ENCODE measurements at places on chromosomes 1 and 21. TPM values are rescaled to one million over a fixed set of nuclear protein-coding genes. Genes with fewer than 3 reads are reported as not detected.
A peak's percentile ranks its signal among the peaks of the same experiment; 100 is the strongest.

- H3K27ac ChIP-seq = no peak overlapping the region
- peaks cover 22% of the 10 kb centered on the region for H3K27me3 ChIP-seq
- peak; percentile 33 for DNase-seq
- peaks cover 2% of the 10 kb centered on the region for H3K4me1 ChIP-seq
Measured at GRCh38 chr1:46166521-46167462, 8.1 kb upstream of the TSPAN1 start.

DNA sequence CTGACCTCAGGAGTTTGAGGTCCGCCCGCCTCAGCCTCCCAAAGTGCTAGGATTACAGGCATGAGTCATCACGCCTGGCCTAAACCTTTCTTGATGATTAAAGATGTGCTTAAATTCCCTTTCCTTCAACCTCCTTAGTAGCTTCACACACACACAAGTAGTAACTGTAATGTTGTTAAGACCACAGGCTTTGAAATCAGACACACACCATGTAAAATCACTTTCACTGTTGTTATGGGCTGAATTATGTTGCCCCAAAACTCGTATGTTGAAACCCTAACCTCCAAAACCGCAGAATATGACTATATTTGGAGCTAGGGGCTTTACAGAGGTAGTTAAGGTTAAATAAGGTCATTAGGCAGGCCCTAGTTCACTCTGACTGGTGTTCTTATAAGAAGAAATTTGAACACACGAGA is 180.2 kb downstream of the NR5A2 start:
- H3K27me3 ChIP-seq = no peaks in the 10 kb centered on the region
- H3K4me3 ChIP-seq = no peak overlapping the region
- DNase-seq = no peak
- no peak overlapping the region for H3K27ac ChIP-seq
- H3K4me1 ChIP-seq = no peaks in the 10 kb centered on the region

DNA sequence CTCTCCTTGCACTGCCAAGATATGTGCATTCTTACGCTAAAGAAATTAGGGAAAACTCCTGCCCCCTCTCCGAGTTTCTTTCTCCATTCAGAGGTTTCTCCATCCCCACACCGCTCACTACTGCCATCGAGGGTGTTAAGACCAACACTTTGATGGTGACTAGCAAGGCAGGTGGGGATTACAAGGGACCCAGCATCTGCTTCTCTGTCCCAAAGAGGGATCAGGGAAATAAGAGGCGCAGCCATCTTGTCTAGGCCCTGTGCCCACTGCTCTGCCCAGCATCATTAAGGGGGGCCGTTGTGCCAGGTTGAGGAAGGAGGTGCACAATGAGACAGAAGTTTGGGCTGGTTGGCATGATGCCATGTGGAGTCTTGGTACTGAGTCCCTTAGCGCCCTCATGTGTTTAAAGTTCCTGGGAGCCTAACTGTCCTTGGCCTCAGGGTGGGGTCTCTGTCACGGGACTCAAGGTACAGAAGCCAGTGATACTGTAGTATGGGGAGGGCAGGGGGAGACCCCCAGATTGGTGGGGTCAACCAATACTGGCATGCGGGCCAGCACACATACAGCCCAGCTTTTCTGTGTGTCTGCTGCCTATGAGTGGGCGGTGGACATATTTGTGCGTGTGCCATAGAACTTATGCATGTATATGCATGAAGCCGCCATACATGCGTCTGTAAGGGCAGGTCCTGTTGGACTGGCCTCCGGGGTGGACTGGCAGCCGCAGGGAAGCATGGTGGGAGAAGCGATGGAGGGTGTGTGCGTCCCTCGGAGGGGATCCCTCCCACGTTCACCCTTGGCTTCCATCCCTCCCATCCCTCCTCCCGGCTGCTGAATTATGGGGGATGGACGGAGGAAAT is 5.5 kb downstream of the EFNA3 start:
- H3K4me1 ChIP-seq = peaks cover 20% of the 10 kb centered on the region
- no peak for DNase-seq
- H3K36me3 ChIP-seq = no peaks in the 10 kb centered on the region
- H3K27ac ChIP-seq = no peak overlapping the region

DNA sequence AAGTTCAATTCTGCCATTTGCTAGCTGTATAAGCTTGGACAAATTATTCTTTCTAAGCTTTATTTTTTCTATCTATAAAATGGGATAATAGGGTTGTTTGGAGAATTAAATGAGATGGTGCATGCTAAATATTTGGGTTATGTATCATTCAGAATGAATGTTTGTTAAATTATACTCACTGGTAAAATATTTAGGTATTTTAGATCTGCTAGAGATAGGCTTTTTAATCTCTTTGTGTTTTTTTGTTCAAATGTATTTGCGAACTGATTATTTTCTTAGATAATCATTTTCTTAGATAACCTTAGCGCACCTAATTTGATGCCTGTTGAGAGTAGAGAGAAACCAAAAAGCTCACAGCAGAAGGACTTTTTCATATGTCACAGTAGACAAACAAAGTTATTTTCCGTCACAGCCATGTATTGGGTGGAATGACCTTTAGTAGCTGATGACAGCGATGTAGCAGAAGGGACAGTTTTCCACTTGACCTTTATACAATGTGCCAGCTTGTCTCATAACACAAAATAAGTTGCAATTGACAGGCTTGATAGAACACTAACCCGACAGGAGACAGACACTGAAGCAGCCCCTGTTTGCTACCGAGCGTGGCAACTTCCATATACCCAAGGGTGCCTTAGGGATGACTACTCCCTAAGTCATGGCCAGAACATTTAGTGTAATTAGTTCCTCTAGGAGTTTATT is 93.0 kb downstream of the DISC1 start:
- no peak for DNase-seq
- no peaks in the 10 kb centered on the region for H3K27me3 ChIP-seq
- H3K27ac ChIP-seq = no peak overlapping the region
- no peak overlapping the region for H3K4me3 ChIP-seq

DNA sequence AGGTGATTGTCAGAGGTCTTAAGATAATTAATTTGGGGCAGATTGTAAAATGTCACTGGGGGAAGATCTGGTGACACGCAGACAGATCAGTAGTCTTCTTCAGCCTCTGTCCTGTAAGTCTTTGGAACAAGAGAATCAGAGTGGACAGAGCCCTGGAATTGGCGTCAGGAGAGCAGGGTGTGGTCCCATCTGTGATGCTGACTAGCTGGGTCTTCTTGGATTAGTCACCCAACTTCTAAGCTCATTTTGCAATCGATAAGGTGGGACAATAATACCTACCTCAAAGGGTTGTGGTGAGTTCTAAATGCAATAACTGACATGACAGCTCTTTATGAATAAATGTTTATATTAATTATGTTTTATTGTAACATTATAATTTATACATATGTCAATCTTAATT is 4.8 kb downstream of the FASLG start:
- no peaks in the 10 kb centered on the region for H3K27me3 ChIP-seq
- no peaks in the 10 kb centered on the region for H3K36me3 ChIP-seq
- no peaks in the 10 kb centered on the region for H3K4me1 ChIP-seq
- no peak overlapping the region for H3K27ac ChIP-seq
- no peak overlapping the region for H3K4me3 ChIP-seq

GRCh38 chr1:13760921-13761320 is 60.9 kb downstream of the PRDM2 start:
- H3K4me3 ChIP-seq = no peak overlapping the region
- DNase-seq = peak; percentile 53
- peaks cover 46% of the 10 kb centered on the region for H3K4me1 ChIP-seq

DNA sequence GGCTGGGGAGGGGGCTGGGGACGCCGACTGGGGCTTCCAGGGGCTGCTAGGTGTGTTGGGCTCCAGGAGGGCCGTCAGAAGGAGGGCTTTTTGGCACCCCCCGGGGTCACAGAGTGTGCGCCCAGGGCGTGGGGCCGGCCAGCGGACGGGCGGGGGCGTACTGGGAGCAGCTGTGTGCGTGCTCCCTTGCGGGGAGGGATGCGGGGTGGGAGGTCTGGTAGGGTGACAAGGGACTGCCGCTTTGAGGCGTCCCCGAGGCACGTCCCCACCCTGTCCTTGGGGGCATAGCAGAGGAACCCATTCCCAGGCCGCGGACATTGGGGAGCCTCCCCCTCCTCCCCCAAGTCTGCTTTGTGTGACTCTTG is 1.1 kb downstream of the FOXO6 start:
- H3K27me3 ChIP-seq = peaks cover 66% of the 10 kb centered on the region
- H3K4me1 ChIP-seq = peaks cover 50% of the 10 kb centered on the region
- H3K36me3 ChIP-seq = no peaks in the 10 kb centered on the region
- peak overlapping the region; percentile 81 for H3K4me3 ChIP-seq
- DNase-seq = no peak

DNA sequence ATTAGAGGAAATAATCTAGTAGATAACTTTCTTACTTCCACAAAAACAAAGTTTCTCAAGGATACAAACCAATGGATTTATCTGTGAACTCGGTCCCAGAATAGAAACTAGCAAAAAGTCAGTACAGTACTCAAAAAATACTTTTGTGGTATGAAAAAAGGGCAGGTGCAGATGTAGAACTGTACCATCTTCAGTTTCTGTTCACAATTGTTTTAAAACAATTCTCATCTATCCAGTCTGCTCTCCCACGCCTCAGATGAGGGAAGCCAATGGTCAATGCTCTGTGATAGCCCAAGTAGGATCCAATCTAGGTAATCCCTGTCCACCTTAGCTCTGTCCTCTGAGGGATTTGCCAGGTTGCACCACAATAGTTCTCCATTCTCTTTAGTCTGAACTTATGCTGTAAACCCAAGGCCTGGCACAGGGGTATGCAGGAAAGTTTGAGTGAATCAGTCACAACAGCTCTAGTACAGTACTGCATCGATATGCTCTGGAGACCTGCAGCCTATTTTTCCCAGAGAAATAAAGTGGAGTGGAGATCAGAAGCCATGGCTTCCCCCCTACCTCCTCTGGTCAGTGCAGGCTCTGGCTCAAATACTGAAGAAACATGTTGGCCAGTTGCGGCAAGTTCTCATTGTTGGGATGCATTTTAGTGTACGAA is 1.4 kb downstream of the KTI12 start:
- H3K4me1 ChIP-seq = peaks cover 10% of the 10 kb centered on the region
- H3K27me3 ChIP-seq = no peaks in the 10 kb centered on the region
- H3K27ac ChIP-seq = no peak overlapping the region
- peak overlapping the region; percentile 90 for H3K4me3 ChIP-seq
- no peaks in the 10 kb centered on the region for H3K36me3 ChIP-seq

- no peak overlapping the region for H3K27ac ChIP-seq
- no peaks in the 10 kb centered on the region for H3K4me1 ChIP-seq
- peak; percentile 71 for DNase-seq
- no peaks in the 10 kb centered on the region for H3K27me3 ChIP-seq
- no peak overlapping the region for H3K4me3 ChIP-seq
Measured at GRCh38 chr1:15876357-15877055, 29.0 kb downstream of the SPEN start.

DNA sequence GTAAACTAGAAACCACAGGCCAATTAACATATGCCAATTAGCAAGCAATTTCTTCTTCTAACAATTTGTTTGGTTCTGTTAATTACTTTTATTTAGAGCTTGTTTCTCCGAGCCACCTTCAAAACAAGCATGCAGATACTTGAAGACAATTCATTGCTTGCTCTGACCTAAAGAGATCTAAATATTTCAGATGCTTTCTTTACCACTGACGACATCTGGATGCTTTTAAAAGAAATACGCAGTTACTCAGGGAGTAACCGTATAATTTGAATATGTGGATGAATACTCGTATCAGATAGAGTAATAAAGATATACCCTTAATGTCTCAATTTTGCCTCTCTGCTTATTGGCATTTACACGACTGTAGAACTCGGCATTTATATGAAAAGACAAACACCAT is 390.0 kb downstream of the DISC1 start:
- DNase-seq = no peak
- H3K4me3 ChIP-seq = no peak overlapping the region
- H3K4me1 ChIP-seq = no peaks in the 10 kb centered on the region
- no peaks in the 10 kb centered on the region for H3K27me3 ChIP-seq

- H3K36me3 ChIP-seq = no peaks in the 10 kb centered on the region
- H3K27me3 ChIP-seq = no peaks in the 10 kb centered on the region
- no peak overlapping the region for H3K4me3 ChIP-seq
- peaks cover 5% of the 10 kb centered on the region for H3K4me1 ChIP-seq
Measured at GRCh38 chr1:74629283-74629682, 44.3 kb downstream of the ERICH3 start.

DNA sequence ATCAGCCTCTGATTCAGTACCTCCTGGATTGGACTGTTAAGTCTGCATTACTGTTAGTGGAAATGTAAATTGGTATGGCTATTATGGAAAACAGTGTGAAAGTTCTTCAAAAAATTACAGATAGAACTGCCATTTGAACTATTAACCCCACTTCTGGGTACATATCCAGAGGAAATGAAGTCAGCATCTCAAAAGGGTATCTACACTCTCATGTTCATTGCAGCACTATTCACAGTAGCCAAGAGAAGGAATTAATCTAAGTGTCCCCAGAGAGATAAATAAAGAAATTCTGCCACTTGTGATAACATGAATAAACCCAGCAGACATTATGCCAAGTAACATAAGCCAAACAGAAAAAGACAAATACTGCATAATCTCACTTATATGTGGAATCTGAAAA is 676.0 kb downstream of the PLA2G4A start:
- no peak for DNase-seq
- no peak overlapping the region for H3K4me3 ChIP-seq
- no peak overlapping the region for H3K27ac ChIP-seq
- no peaks in the 10 kb centered on the region for H3K36me3 ChIP-seq

GRCh38 chr1:201982082-201982622 is 296 bp upstream of the RNPEP start:
- peak overlapping the region; percentile 68 for H3K4me3 ChIP-seq
- H3K27me3 ChIP-seq = peaks cover 15% of the 10 kb centered on the region
- peak; percentile 81 for DNase-seq
- peaks cover 6% of the 10 kb centered on the region for H3K4me1 ChIP-seq
- no peaks in the 10 kb centered on the region for H3K36me3 ChIP-seq
- H3K27ac ChIP-seq = no peak overlapping the region

GRCh38 chr1:50959303-50959912 is 659 bp downstream of the FAF1 start:
- H3K4me1 ChIP-seq = peaks cover 4% of the 10 kb centered on the region
- H3K36me3 ChIP-seq = no peaks in the 10 kb centered on the region
- no peak for DNase-seq
- peak overlapping the region; percentile 64 for H3K27ac ChIP-seq
- peak overlapping the region; percentile 95 for H3K4me3 ChIP-seq
- peaks cover 17% of the 10 kb centered on the region for H3K27me3 ChIP-seq

Gene COL16A1
- total RNA-seq = 7.0 TPM

Gene TESK2
- total RNA-seq = 10.5 TPM

Gene CD84
- not detected for total RNA-seq

Gene NRDC
- 98.4 TPM for total RNA-seq

All from neural progenitor cell (in vitro differentiated cells).